ENCODE measurements at places on chromosomes 6 and 20. TPM values are rescaled to one million over a fixed set of nuclear protein-coding genes. Genes with fewer than 3 reads are reported as not detected.

TSHZ2 gene
- 0.72 TPM for total RNA-seq

TCF21 gene
- total RNA-seq = 0.52 TPM

ANKRD66 gene
- total RNA-seq = not detected

THBD gene
- 14.2 TPM for total RNA-seq

DCDC2 gene
- 3.2 TPM for total RNA-seq

GPR63 gene
- total RNA-seq = 1.6 TPM

SAMD5 gene
- total RNA-seq = 0.93 TPM

SLC16A10 gene
- total RNA-seq = 0.48 TPM

ATAT1 gene
- 15.7 TPM for total RNA-seq

- peaks cover 10% of the 10 kb centered on the region for H3K4me1 ChIP-seq
- H3K27ac ChIP-seq = no peak overlapping the region
- DNase-seq = peak; percentile 39
- no peaks in the 10 kb centered on the region for H3K36me3 ChIP-seq
Measured at GRCh38 chr6:45961125-45961524, 54.5 kb downstream of the CLIC5 start.

DNA sequence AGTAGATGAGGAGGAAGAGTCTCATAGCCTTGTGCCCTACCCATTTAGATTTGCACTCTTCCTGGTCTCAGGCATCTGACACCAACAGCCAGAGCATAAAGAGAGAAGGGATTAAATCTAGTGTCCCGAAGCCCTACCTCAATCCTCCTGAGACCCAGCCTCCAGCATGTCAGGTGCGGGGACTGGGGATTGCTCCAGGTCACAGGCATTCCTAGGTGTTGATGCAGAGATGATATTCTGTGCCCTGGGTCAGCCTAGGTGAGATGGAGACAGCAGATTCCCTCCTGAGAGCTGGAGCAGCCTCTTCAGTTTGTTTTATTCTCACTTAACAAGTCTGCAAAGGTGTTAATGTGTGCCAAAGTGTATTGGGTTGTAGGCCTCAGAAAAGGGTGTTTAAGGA, 89.8 kb downstream of the ANKRD6 start:
- no peak for DNase-seq
- no peak overlapping the region for H3K4me3 ChIP-seq
- H3K4me1 ChIP-seq = no peaks in the 10 kb centered on the region
- no peaks in the 10 kb centered on the region for H3K36me3 ChIP-seq

DNA sequence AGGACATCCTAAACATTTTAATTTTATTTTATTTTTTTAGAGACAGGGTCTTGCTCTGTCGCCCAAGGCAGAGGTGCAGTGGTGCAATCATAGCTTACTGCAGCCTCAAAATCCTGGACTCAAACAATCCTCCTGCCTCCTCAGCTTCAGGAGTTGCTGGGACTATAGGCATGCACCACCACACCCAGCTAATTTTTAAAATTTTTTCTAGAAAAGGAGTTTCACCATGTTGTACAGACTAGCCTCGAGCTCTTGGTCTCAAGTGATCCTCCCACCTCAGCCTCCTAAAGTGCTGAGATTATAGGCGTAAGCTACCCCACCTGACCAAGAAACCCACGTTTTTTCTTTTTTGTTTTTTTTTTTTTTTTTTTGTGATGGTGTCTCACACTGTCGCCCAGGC, 33.3 kb downstream of the BAK1 start:
- no peaks in the 10 kb centered on the region for H3K36me3 ChIP-seq
- DNase-seq = no peak
- no peaks in the 10 kb centered on the region for H3K4me1 ChIP-seq
- H3K4me3 ChIP-seq = no peak overlapping the region
- H3K27ac ChIP-seq = no peak overlapping the region
- H3K27me3 ChIP-seq = peaks cover 3% of the 10 kb centered on the region

GRCh38 chr20:4508773-4509172, 212.9 kb upstream of the PRND start:
- no peak overlapping the region for H3K4me3 ChIP-seq
- H3K4me1 ChIP-seq = peaks cover 38% of the 10 kb centered on the region
- H3K36me3 ChIP-seq = no peaks in the 10 kb centered on the region
- H3K27ac ChIP-seq = peak overlapping the region; percentile 76

DNA sequence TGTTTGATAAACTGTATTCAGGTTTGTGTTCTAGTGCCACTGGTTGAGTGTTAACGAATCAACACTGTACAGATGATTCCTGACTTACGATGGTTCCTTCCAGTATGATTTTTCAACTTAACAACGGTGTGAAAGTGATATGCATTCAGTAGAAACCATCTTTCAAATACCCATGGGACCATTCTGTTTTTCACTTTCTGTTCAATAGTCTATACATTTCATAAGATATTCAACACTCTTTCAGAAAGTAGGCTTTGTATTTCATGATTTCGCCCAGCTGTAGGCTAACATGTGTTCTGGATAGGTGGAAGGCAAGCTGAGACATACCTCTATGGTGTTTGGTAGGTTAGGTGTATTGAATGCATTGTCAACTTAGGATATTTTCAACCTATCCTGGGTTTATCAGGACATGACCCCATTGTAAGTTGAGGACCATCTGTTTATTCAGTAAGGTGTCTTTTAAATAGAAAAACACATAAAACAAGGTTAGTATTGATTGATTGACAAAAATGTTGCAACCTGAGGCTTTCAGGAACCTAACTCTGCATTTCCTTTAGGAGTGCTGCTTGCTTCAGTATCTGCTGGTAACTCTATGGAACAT, 32.3 kb downstream of the SYNJ2 start:
- no peak overlapping the region for H3K27ac ChIP-seq
- no peaks in the 10 kb centered on the region for H3K27me3 ChIP-seq
- H3K4me1 ChIP-seq = peaks cover 52% of the 10 kb centered on the region

- DNase-seq = no peak
- peaks cover 38% of the 10 kb centered on the region for H3K36me3 ChIP-seq
- no peaks in the 10 kb centered on the region for H3K4me1 ChIP-seq
- no peaks in the 10 kb centered on the region for H3K27me3 ChIP-seq
- H3K27ac ChIP-seq = no peak overlapping the region
Measured at GRCh38 chr6:158764183-158764849, 54.9 kb downstream of the EZR start.

GRCh38 chr6:86535100-86535499, 402.2 kb upstream of the HTR1E start:
- no peaks in the 10 kb centered on the region for H3K36me3 ChIP-seq
- H3K27ac ChIP-seq = no peak overlapping the region
- no peak for DNase-seq
- no peaks in the 10 kb centered on the region for H3K4me1 ChIP-seq
- H3K27me3 ChIP-seq = no peaks in the 10 kb centered on the region

DNA sequence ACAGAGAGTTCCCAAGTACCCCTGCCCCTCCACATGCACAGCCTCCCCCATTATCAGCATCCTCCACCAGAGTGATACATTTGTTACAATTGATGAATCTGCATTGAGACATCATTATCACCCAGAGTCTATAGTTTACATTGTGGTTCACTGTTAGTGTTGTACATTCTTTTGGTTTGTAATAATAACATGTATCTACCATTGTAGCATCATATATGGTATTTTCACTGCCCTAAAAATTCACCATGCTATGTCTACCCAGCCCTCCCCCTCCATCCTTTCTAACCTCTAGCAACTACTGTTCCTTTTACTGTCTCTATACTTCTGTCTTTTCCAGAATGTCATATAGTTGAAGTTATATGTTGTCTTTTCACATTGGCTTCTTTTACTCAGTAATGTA, 273.9 kb upstream of the RNF217 start:
- no peak overlapping the region for H3K27ac ChIP-seq
- H3K36me3 ChIP-seq = no peaks in the 10 kb centered on the region
- no peak for DNase-seq
- H3K27me3 ChIP-seq = no peaks in the 10 kb centered on the region
- no peak overlapping the region for H3K4me3 ChIP-seq
- H3K4me1 ChIP-seq = no peaks in the 10 kb centered on the region

- DNase-seq = no peak
- no peaks in the 10 kb centered on the region for H3K4me1 ChIP-seq
- H3K36me3 ChIP-seq = no peaks in the 10 kb centered on the region
- no peak overlapping the region for H3K4me3 ChIP-seq
Measured at GRCh38 chr6:50842446-50842845, 23.8 kb downstream of the TFAP2B start.

GRCh38 chr20:21017528-21018085, 88.6 kb downstream of the LINC00237 start:
- no peak overlapping the region for H3K4me3 ChIP-seq
- H3K27ac ChIP-seq = no peak overlapping the region
- H3K36me3 ChIP-seq = no peaks in the 10 kb centered on the region
- no peak for DNase-seq
- no peaks in the 10 kb centered on the region for H3K4me1 ChIP-seq

- peaks cover 4% of the 10 kb centered on the region for H3K36me3 ChIP-seq
- H3K27ac ChIP-seq = no peak overlapping the region
- H3K4me3 ChIP-seq = no peak overlapping the region
- no peak for DNase-seq
Measured at GRCh38 chr6:135418040-135418760, 79.3 kb downstream of the AHI1 start.

DNA sequence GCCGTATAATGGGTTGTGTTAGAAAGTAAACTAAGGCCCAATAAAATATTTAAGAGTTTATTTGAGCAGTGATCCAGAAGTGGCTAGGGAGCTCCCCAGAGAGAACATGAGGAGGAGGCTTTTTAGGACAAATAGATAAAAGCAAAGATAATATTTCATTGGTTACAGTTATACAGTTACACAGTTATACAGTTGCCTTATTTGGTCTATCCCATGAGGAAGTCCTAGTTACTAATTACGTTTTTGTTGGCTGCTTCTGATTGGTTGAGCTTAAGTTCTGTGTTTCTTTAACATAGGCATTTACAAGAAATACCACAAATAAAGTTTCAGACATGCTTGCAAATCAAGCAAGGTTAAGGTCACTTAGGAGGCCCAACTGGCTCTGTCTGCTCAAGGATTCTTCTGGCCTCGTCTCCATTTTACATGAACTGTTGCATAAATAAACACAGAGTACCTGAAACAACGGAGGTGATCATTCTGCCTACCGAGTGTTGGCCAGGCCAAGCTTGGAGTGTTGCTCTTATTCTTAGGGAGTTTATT, 7.0 kb downstream of the UBD start:
- peak; percentile 46 for DNase-seq
- no peaks in the 10 kb centered on the region for H3K4me1 ChIP-seq
- no peak overlapping the region for H3K4me3 ChIP-seq
- H3K27me3 ChIP-seq = peaks cover 20% of the 10 kb centered on the region

GRCh38 chr20:35085477-35086225, 7.0 kb downstream of the TRPC4AP start:
- H3K4me1 ChIP-seq = peaks cover 2% of the 10 kb centered on the region
- no peaks in the 10 kb centered on the region for H3K27me3 ChIP-seq
- peaks cover 2% of the 10 kb centered on the region for H3K36me3 ChIP-seq
- DNase-seq = no peak
- H3K4me3 ChIP-seq = no peak overlapping the region
- no peak overlapping the region for H3K27ac ChIP-seq

GRCh38 chr6:40280231-40280630, 306.9 kb downstream of the LRFN2 start:
- no peak for DNase-seq
- no peaks in the 10 kb centered on the region for H3K27me3 ChIP-seq
- H3K4me3 ChIP-seq = no peak overlapping the region
- no peaks in the 10 kb centered on the region for H3K36me3 ChIP-seq
- H3K27ac ChIP-seq = no peak overlapping the region
- no peaks in the 10 kb centered on the region for H3K4me1 ChIP-seq

- H3K36me3 ChIP-seq = peaks cover 3% of the 10 kb centered on the region
- no peaks in the 10 kb centered on the region for H3K27me3 ChIP-seq
- no peak for DNase-seq
- no peak overlapping the region for H3K4me3 ChIP-seq
- H3K4me1 ChIP-seq = no peaks in the 10 kb centered on the region
Measured at GRCh38 chr6:100719883-100720682, 161.0 kb downstream of the ASCC3 start.

- H3K27me3 ChIP-seq = peaks cover under 1% of the 10 kb centered on the region
- peak; percentile 91 for DNase-seq
- H3K36me3 ChIP-seq = no peaks in the 10 kb centered on the region
- H3K4me1 ChIP-seq = peaks cover 15% of the 10 kb centered on the region
- H3K4me3 ChIP-seq = peak overlapping the region; percentile 24
Measured at GRCh38 chr20:44279228-44279627, 31.8 kb downstream of the FITM2 start.

DNA sequence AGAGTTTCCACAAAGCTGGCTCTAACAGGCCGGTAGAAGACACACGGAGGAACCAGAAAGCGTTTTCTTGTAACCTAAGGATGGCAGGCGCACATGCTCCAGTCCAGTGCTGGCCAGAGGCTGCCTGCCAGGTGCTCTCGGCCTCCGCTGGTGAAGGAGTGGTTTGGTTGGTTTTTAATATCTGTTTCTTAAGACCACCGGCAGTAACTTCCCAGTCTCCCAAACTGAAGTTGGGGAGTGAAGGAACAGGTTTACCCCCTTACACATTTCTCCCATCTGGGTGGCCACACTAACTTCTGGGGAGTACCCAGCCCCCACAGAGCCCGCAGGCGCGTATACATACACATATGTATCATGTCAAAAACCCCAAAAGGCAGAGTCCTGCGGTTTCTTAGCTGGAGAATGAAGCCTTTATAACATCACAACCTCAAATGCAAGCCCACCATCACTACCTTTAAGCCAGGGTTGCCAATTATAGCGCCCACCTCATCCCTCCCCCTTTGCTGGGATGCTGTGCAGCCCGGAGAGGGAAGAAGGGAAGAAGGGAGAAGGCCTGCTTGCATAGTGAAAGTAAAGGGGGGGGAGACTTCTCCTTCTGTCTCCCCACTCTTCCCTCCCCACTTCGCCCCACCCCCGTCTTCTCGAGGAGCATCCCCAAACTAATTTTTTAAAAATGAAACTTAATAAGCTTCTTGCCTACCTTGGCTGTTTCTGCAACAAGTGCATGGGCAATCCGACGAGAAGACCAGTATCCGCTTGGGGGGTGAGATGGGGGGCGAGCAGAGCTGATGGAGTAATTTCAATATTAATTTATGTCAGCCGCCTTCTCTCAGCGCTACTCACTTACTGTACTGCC, 1.0 kb downstream of the TRERF1 start:
- peak overlapping the region; percentile 81 for H3K4me3 ChIP-seq
- H3K36me3 ChIP-seq = no peaks in the 10 kb centered on the region
- DNase-seq = no peak
- H3K27ac ChIP-seq = peak overlapping the region; percentile 85
- H3K27me3 ChIP-seq = no peaks in the 10 kb centered on the region

GRCh38 chr6:143402721-143403336, 47.7 kb downstream of the ADAT2 start:
- H3K4me1 ChIP-seq = peaks cover 34% of the 10 kb centered on the region
- no peaks in the 10 kb centered on the region for H3K36me3 ChIP-seq
- no peak for DNase-seq
- no peaks in the 10 kb centered on the region for H3K27me3 ChIP-seq
